HCEC 1CT (cell line): ENCODE measurements at places on chromosomes 3 and 15.

GRCh38 chr3:120497818-120498217 is 47.0 kb upstream of the FSTL1 start:
- DNase-seq, result no peak

- no peak for DNase-seq
These were observed 5.5 kb upstream of the CX3CR1 start for GRCh38 chr3:39285332-39285731.

DNA sequence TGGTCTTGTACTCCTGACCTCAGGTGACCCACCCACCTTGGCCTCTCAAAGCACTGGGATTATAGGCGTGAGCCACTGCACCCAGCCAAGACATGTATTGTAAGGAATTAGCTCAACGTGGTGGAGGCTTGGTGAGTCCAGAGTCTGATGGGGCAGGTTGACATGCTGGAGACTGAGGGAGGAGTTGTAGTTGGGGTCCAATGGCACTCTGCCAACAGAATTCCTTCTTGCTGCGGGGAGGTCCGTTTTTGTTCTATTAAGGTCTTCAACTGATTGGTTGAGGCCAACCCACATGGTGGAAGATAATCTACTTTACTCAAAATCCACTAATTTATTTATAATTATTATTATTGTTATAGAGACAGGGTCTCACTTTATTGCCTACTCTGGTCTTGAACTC is 30.1 kb downstream of the PLA2G4D start:
- DNase-seq, result no peak

GRCh38 chr15:75170203-75170602 is 31.5 kb upstream of the C15orf39 start:
- DNase-seq, result no peak

DNA sequence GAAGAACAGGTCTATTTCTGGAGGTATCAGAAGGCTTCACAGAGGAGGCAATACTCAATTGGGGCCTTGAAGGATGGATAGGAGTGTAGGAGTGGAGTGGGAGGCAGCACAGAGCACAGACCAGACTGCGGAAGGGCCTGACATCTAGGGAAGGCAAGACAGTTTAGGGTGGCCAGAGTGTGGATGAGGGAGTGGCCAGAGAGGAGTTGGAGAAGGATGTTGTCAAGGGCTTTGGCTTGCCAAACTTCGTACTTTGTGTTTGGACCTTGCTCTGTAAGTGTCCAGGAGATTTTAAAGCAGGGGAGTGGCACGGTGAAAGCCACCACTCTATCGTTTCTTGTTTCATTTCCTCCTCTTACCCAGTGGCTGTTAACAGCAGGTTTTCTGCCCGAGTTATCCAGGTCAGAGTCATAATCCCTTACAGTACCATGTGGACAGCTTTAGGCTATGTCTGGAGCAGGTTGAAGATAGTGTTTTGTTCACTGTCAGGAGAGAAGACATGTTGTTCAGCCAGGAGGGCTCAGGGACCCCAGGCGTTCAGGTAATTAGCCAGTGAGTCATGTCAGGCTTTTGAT is 12.3 kb downstream of the SMAD3 start:
- DNase-seq, result no peak

- no peak for DNase-seq
These were observed 18.2 kb downstream of the OR5K4 start for GRCh38 chr3:98371853-98372252.

- DNase-seq, result no peak
These were observed 32.5 kb upstream of the TP63 start for GRCh38 chr3:189598530-189599225.

GRCh38 chr15:78368651-78369050 is 28.5 kb downstream of the CRABP1 start:
- no peak for DNase-seq

DNA sequence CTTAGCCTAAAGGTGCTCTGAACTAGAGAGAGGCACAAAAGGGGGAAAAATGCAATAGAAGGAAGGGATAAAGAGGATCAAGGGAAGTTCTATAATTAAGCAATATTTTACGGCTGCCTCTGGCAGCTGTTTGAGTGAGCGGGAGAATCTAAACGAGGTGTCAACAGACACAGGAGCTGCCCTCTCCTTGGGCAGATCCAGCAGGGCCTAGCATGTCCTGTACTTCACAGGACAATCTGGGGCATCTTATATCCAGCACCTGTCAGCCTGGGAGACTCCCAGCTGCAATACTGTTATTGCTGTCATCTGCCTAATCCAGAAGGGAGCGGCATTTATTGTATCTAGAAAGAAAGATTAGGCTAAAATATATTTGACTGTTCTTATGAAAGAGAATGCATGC is 68.9 kb downstream of the WWTR1 start:
- DNase-seq, result no peak
